ENCODE measurements at places on chromosomes 7 and 10.

GRCh38 chr10:125662584-125662983 lies 20.4 kb downstream of the TEX36 start:
- DNase-seq: no peak

DNA sequence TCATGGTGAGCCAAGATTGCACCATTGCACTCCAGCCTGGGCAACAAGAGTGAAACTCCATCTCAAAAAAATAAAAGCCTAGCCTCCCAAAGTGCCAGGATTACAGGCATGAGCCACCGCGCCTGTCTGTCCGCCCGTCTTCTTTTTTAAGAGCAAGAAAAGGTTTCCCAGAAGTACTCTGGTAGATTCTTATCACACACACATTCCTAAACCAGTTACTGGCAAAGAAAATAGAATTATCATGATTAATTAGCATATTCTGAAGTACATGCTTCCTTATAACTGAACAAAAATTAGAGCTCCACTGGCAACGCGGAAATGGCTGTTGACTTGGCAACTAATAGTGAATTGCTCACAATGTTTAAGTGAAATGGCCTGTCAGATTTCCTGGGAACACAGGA lies 87.0 kb downstream of the ADK start:
- no peak for DNase-seq

DNA sequence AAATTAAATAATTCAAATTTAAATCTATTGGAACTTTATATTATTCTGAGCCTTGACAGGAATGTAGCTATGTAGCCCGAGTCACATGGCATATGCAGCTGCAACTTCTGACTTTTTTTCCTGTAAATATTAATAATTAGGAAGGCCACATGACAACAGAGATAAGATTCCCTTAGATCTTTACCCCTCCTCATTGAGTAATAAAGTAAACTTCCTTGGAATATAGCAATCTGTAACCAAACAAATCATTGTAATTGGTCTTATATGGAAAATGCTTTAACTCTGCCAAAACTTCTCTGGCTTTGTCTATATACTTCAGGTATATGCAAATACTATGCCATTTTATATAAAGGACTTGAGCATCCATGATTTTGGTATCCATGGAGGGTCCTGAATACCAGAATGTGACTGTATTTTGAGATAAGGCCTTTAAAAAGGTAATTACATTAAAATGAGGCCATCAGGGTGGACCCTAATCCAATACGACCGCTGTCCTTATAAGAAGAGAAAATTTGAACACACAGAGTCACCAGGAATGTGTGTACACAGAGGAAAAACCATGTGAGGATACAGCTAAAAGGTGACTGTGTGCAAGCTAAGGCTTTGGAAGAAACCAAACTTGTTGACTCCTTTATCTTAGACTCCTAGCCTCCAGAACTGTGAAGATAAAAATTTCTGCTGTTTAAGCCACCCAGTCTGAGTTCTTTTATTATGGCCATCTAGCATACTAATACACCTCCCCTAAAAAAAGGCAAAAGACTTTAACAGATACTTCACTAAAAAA lies 222.0 kb downstream of the CTNNA3 start:
- DNase-seq: no peak

GRCh38 chr10:78787125-78787524 lies 281.6 kb upstream of the ZMIZ1 start:
- DNase-seq: no peak

DNA sequence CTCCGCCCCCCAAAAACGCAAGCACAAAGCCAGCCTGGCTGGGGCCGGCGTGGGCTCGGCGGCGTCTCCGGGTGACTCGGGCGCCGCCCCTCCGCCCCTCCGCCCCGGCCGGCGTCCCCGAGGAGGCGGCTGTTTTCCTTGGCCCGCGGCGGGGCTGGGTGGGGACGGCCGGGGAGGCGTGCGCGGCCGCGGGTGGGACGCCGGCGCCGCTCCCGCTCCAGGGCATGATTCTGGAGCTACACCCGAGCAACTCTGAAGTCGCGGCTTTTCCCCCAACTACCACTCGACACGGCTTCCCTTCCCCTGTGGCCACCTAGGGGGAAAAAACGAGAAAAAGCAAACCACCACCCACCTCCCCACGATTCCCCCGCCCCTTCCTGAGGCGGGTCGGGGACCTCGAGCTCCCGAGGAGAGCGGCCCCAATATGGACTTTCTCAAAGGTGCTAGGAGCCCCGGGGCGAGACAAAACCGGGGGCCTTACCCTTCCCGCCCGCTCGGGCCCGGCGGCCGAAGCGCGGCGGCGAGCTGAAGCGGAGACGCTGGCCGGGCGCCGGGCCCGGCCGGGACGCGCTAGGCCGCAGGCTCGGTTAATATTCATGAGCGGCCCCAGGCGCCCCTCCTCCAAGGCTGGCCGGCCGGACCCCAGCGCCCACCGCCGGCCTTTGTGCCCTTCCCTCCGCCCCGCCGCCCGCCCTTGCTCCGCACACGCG lies 856 bp downstream of the ARHGAP21 start:
- peak; percentile 21 for DNase-seq

GRCh38 chr7:7971308-7972040 lies 2.9 kb downstream of the GLCCI1 start:
- no peak for DNase-seq

- DNase-seq: peak; percentile 56
Measured at GRCh38 chr10:43304687-43305333, 37.9 kb upstream of the RASGEF1A start.

- DNase-seq: no peak
Measured at GRCh38 chr7:65960351-65961074, 21.5 kb downstream of the GUSB start.

- peak; percentile 53 for DNase-seq
Measured at GRCh38 chr7:140517546-140518369, 38.5 kb upstream of the MKRN1 start.

DNA sequence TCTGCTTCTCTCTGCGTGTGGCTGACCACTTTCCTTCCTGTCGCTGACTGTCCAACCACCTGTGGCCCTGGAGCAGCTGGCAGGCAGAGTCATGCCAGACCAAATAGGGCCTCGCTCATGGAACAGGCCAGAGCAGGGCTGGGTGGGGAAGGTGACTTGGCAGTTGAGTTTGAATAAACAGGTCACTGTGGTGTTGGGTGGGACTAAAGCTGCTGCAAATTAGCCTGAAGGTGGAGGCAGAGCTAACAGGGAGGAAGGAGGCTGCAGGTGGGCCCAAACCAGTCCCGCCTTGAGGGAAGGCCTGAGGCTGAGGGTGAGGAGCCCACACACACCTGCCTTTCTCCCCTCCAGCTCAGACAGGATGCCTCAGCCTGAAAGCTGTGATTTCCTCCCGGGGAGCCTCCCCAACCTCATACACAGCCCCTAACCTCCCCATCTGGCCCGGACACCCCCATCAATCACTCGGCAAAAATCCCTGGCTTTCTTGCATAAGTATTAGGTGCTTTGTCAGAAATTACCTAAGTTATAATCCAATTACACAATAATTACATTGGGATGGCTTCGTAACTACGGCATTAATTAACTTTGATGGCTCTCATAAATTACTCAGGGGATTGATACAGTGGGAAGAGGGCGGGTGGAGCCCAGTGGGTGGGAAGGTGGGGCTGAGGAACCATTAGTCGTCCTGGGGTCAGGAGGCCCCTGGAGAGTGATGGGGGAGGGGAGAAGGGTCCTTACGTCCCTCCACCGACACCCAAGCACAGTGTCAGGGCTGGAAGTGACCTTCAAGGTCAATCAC lies 97.7 kb upstream of the PCBD1 start:
- no peak for DNase-seq

- DNase-seq: no peak
Measured at GRCh38 chr7:92988941-92989545, 128.7 kb downstream of the SAMD9 start.

- DNase-seq: no peak
Measured at GRCh38 chr7:104366390-104366789, 38.0 kb downstream of the LHFPL3 start.

- no peak for DNase-seq
Measured at GRCh38 chr10:22434521-22434920, 89.2 kb downstream of the SPAG6 start.

DNA sequence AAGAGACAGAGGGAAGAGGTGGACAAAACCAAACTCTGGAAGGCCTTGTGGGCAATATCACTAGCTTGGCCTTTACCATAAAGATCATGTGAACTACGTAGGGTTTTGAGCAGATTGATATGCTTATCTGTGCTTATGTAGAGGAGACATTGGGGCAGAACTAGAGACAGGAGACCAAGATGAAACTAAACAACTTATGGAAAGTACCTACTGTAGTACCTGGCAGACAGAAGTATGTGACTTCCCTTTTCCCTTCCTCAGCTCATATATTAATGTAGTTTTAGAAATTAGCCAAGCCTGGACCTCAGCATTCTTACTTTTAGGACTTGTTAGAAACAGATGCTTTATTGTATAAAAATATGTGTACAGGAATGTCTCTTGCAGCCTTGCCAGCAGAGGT lies 14.0 kb upstream of the IL6 start:
- DNase-seq: no peak

- no peak for DNase-seq
Measured at GRCh38 chr7:101919363-101920115, 102.1 kb downstream of the CUX1 start.

DNA sequence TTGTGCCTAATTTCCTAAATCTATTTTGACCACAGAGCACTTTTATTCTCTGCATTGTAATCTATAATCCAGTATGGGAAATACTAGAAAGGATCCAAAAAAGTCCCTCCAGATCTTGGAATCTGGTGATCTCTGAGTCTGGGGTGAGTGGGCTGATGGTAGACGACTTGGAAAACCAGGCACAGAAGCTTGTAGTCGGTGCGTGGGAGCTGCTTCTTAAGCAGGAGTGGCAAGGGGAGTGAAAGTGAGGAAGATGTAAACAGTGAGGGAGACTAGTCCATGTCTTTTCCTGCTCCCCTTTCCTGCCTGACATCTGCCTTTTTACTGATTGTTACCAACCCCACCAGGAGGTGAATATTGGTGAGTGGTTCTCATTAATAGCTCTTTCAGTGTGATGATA lies 6.8 kb downstream of the AUTS2 start:
- no peak for DNase-seq

GRCh38 chr10:26528715-26529393 lies 90.7 kb downstream of the APBB1IP start:
- DNase-seq: no peak

- DNase-seq: no peak
Measured at GRCh38 chr10:120735773-120736371, 115.3 kb upstream of the WDR11 start.

- no peak for DNase-seq
Measured at GRCh38 chr10:123297175-123297574, 143.0 kb downstream of the BUB3 start.

DNA sequence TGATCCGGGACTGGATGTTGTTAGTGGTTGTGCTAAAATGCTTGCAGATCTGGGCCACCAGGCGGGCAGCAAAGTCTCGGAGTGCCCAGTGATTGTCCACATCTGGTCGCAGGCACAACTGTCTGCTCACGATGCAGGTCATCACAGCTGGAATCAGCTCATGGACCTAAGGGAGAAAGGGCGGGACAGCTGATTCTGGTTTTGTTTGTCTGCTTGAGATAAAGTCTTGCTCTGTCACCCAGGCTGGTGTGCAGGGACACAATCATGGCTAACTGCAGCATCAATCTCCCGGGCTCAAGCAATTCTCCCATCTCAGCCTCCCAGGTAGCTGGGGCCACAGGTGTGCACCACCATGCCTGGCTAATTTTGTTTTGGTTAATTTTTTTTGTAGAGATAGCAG lies 8.0 kb downstream of the TAF6 start:
- no peak for DNase-seq

- DNase-seq: no peak
Measured at GRCh38 chr10:5199398-5199797, 2.8 kb downstream of the AKR1C4 start.

- no peak for DNase-seq
Measured at GRCh38 chr7:130329681-130330080, 14.9 kb upstream of the CPA5 start.

DNA sequence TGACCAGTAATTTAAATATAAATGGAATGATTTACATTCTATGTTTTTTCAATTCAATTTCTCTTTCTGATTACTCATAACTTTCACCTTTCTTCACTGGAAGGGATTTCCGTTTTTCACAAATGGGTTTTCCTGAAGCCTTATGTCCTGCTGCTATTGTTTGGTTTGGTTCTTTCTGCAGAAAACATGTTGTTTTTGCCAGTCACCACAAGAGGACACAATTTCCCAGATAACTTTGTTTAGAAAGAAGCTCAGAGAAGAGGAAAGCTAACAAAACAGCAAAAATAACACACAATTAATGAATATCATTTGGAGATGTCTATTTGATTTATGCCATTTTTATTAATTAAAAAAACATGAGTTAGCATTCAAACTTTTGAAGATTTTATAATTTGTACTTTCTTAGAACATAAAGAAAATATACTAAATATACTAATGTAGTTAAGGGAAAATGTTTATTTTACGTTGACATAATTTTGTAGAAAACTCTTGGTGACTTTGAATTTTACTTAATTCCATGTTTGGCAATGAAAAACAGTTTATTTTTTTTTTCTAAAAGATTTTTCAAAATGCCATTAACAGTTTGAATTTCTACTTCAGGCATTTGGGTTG lies 4.6 kb upstream of the TWIST1 start:
- DNase-seq: no peak

DNA sequence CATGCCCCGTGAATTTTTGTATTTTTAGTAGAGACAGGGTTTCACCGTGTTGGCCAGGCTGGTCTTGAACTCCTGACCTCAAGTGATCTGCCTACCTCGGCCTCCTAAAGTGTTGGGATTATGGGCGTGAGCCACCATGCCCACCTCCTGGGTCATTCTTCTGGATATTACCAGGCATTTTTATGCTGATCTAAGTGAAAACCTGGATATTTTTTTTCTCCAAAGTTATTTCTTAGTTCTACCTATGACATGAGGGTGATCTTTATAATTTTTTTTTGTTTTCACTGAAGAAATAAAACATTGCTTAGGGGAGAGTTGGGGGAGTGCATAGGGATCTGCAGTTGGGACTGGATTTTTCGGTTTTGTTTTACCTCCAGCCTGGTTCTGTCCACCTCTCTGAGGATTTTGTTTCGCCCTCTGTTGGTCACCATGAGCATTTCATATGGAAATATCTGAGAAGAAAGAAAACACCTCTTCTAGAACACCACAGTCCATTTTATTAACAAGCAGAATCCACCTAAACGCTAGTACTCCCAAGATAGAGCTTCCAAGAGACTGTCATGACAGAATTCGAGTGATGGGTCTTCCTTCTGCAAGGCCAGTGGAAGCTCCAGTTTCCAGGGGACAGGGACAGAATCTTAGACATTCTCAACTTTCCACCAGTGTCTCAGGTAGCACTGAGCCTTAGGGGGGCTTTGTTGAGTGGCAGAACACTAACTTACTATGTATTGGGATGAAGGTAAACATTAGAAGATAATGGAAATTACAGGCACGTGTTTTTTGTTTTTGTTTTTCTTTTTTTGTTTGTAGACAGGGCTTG lies 33.4 kb upstream of the AFAP1L2 start:
- no peak for DNase-seq

GRCh38 chr10:78570633-78571235 lies 498.0 kb upstream of the ZMIZ1 start:
- DNase-seq: no peak

- no peak for DNase-seq
Measured at GRCh38 chr7:140489026-140489359, 9.7 kb upstream of the MKRN1 start.
